ENCODE measurements at places on chromosomes 11 and 22.
A peak's percentile ranks its signal among the peaks of the same experiment; 100 is the strongest.

DNA sequence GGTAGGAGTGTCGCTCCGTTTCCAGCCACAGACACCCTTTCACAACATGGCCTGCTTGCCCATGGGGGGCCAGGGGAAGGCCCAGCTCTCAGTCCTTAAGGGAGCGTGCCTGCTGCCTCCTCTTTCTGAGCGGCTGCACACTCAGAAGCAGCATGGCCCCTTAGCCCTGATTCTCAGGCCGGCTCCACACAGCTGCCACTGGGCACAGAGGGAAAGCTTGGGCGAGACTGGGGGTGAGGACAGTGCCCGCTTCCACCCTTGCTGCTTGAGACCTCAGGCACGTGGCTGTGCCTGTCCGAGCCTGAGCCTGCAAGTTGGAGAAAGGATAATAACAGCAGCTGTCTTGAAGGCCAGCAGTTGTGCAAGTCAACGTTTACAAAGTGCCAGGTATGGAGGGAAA lies 416.3 kb downstream of the SHANK2 start:
- no peak for DNase-seq

DNA sequence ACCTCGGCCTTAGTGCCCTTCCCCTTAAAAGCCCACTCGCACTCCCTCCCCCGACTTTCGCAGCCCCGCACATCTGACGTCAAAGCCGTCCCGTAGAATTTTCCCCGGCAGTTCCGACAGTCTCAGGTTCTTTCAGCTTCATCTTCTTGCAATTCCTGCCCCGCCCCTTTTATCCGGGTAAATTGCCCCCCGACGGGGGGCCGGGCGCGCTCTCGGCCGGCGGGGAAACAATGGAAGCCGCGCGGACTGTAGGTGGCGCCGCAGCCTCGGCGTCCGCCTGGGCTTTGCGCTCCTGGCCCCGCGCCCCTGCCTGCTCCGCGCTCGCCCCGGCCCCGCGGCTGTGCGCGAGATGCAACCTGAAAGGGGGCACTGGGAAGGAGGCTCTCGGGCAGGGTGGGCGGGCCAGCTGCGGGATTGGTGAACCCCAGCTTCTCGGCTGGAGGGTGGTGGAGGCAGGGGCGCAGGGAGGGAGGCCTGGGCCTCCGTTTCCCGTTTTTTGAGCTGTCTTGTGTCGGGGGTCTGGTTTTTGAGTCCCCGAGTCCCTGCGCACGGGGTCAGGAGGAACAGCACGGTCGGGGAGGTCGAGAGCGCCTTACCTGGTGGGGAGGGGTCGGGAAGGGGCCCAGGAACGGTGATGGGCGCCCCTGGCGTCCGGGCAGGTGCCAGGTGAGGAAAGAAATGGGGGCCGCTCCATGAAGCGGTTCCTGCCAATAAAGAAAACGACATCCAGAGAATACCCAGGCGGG lies 859 bp upstream of the FGF19 start:
- no peak for DNase-seq

- DNase-seq: no peak
Observed at GRCh38 chr11:115649461-115649860, 145.2 kb upstream of the CADM1 start.

GRCh38 chr11:19370100-19370861 lies 129.5 kb upstream of the E2F8 start:
- DNase-seq: no peak

GRCh38 chr11:31804312-31805036 lies 6.6 kb downstream of the PAX6 start:
- DNase-seq: peak; percentile 4

DNA sequence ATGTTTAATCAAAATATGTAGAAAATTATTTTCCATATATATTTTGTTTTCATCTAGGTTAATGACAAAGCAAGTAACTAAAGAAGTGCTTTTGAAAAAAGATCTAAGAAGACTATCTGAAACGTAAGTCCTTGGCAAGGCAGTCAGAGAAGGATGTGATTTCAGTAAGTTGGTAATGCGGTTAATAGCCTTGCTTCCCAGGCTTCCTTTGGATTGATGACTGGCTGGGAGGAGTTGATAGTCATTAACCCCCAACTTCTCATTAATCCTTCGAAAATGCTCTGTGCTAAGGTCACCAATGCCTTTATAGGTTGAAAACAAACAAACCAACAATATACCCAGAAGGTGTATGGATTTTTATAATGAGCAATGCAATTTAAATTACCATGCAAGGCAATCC lies 1326.5 kb downstream of the LRRC4C start:
- no peak for DNase-seq

- no peak for DNase-seq
Observed at GRCh38 chr22:42610186-42610585, 4.5 kb downstream of the POLDIP3 start.

DNA sequence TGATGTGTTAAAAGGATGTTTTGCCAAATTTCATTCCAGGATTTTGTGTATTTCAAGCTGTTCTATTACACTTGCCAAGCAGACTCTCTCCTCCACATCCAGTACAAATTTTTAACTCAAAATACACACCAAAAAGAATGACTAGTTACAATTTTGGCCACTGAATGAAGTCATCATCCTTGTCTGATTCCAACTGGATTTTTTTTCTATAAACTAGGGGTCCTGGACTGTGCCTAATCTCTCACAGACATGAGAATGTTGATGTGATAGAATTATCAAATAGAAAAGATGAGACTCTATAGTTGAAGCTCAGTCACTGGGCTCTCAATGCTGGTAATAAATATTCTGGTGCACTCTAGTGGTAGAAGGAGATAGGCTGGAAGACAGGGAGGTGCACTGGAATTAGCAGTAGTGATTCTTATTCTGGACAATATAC lies 85.8 kb downstream of the FANCF start:
- peak; percentile 20 for DNase-seq

Data from AML-193 (cell line).